Colonic mucosa (tissue), 4 donors: ENCODE measurements at places on chromosomes 1 and 21. TPM values are rescaled to one million over a fixed set of nuclear protein-coding genes. Genes with fewer than 3 reads are reported as not detected.

VWA5B1 gene
- 0.29 TPM for total RNA-seq

CAPN9 gene
- total RNA-seq = 14.3 TPM

HSD17B7 gene
- total RNA-seq = 17.7 TPM

CFHR2 gene
- total RNA-seq = 0.27 TPM

CCDC27 gene
- not detected for total RNA-seq

DNA sequence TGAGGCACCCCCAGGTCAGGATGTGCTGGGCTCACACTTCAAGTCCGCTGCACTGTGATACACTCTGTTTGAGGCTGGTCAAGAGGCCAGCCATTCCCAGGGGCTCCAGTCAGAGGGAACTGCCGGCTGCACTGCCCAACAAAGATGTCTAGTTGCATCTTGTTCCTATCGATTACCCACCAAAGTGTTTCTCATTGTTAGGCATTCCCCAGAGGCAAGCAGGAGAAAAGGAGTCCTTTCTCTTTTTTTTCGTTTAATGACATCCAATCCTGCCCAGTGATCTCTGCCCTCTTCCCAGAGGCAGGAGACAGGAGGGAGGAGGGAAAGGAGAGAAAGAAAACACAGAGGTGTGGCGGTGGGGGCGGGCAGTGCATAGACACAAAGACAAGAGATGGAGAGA lies 150.4 kb downstream of the OMA1 start:
- no peak for DNase-seq

- no peak for DNase-seq
These were observed 7.6 kb downstream of the DNMT3L start for GRCh38 chr21:44253832-44254710.

DNA sequence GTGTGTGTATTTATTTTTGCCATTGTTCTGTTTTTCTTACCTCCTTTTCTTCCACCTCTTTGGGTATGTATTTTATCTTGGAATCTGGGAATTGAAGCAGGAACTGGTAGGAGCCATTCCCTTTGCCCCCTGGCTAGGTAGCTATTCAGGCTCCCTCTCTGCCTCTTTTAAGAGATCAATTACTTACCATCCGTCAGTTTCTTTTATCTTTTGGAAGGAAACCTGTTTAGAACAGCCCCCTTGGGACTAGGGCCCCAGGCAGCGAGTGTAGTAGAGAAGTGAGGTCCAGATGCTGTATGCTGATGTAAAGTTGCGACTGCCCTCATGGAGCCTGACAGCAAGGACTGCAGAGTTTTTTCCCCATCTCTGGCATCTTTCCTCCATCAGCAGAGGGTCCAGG lies 41.6 kb downstream of the KIRREL1 start:
- no peak for DNase-seq

GRCh38 chr1:6130036-6130435 lies 50.1 kb downstream of the CHD5 start:
- DNase-seq = no peak

DNA sequence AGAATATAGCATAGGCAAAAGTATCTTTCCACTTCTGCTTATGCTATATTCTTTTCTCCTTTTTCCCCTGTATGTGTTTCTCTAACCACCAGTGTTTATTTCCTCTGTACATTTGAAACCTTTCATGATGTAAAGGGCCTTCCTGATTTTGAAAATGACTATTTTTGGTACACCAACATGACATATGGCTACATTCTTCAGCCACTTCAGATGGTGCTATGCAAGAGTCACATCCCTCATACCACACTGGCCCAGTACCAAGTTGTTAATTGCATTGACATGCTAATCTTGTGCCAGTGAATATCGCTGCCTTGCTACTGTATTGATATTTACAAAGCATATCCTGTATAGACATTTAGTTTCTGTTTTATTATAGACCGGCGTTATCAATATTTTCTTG lies 408.7 kb downstream of the NCAM2 start:
- DNase-seq = no peak

DNA sequence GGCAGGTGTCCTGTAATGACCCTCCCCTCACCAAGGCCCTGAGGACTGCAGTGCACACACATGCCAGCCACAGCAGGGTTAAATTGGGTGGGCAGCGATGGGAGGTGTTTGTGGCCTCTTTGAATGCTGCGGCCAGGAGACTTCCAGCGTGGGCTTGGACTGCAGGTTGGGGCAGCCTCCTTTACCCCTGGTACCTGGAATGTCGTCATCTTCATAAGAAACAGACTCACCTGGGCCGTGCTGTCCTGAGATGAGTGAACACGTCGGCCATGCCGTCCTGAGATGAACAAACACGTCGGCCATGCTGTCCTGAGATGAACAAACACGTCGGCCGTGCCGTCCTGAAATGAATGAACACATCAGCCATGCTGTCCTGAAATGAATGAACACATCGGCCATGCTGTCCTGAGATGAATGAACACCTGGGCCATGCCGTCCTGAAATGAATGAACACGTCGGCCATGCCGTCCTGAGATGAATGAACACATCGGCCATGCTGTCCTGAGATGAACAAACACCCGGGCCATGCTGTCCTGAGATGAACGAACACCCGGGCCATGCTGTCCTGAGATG lies 50.1 kb upstream of the COL6A1 start:
- no peak for DNase-seq

DNA sequence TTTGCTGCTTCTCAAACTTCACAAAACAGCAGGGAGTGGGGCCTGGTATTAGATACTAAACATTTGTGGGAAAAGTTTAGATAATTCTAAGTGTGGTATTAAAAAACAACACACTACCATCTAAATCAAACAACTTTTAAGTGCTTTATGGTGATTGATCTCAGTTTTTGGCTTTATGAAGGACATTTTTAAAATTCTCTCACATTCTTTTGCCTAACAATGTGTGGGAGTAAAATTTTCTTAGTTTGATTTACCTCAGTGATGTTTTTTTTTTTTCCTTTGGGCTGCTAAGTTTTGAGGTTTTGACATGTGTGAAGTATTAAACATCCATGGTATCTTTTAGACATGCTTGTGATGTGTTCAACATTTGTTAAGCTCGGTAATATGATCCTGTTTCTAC lies 116.2 kb downstream of the DISP1 start:
- DNase-seq = no peak

DNA sequence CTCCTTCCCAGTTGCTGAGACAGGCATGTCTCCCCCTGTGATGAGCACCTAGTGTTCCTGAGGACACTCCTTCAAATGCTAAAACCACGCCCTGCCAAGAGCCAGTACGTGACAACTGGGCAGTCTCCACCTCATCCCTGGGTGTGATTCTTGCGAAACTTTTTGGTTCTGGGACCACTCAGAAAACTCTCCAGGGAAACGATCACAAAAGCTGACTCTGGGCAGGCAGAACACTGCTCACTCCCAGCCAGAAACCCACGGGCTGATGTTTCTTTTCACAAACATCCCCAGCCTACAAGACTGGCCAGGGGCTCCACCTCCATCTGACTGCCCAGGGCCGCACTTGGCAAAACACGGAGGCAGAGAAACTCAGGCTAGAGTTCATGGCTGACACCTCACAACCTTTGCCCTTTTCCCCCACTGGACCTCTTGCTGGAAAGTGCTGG lies 24.4 kb downstream of the DHRS3 start:
- peak; percentile 47 for DNase-seq

DNA sequence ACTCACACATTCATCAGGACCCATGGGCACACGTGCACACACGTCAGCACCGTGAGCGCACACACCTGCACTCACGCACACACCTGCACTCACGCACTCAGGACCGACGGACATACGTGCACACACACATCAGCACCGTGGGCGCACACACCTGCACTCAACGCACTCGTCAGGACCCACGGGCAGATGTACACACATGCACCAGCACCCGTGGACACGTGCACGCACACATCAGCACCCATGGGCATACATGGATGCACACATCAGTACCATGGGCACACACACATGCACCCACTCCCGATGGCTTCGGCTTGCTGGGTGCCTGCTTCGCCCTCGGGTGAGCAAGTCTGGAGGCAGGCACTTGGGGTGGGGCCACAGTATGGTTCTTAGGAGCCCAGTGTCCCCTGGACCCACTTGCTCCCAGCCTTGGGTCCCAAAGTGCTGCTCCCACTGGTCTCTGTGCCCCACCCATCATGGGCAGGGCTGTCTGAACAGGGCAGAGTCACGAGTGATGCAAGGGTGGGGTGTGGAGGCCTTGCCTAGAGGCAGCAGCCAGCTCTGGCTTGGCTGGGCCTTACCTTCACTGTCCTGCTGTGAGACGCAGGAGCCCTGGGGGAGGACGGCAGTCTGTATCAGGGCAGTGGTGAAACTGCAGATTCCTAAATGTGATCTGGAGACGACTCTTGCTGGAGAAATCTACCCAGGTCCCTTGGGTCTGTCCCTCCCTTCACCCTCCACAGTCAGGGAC lies 49.8 kb downstream of the SKI start:
- DNase-seq = no peak

DNA sequence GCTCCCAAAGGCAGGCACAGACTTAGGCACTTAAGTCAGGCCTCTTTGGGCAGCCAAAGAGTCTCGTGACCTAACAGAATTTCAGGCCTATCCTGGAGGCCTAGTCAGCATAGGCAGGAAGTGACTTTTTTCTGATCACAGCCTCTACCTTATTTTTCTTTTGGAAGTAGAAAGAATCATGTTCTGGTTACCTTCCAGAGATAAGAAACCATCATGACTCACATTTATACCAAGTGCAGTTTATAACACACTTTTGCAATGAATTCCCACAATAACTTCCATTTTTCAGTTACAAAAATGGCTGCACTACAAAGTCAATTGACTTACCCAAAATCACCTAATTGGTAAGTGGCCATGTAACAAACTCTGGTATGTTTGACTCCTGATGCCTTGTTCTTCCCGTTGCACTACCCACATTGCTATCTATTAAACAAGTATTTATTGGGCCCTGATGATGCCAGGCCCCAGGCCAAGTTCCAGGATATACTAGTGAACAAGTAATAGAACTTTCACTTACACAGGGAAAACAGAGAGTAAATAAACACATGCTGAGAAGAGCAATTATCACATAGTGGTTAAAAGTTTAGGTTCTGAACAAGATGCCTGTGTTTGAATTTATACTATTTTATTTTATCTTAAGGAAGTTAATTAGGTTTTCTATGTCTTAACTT lies 74.3 kb downstream of the SH3GLB1 start:
- no peak for DNase-seq

GRCh38 chr1:204338360-204338759 lies 21.4 kb downstream of the PLEKHA6 start:
- DNase-seq = peak; percentile 63

DNA sequence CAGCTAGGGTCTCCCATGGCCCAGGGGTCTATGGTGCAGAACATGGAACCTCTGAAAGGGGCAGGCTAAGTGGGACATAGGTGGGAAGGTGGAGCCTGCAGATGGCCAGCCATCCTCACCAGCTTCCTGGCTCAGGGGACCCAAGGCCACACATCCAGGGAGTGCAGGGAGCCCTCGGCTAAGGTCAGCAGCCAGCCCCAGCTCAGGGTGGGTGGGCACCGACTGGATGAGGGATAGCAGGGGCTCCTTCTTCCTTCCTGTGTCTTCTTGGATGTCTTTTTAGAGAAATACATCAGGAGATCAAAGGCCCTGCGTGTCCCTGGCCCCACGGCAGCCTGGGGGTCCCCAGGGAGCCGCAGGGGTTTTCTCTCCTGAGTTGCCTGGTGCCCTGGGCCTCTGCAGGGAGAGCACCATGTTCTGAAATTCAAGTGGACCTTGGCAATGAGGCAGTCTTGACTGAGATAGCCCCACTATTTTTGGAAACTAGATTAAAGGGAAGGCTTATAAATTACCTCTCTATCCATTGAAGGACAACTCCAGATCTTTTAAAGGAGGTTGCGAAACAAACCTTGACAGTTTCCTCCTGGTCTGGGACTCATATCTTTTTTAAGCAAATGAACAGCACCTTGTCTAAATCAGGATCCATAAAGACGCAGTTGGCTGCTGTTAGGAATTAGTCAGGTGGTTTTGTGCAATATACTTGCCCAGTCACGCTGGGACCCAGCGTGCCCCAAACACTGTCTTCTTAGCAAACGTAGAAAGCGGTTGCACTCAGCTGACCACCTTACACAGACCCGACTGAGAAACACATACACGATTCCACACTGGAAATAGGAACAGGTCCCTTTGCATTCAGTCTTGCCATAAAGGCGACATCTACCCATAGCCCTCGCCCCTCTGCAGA lies 242.3 kb downstream of the TOMM20 start:
- DNase-seq = no peak

DNA sequence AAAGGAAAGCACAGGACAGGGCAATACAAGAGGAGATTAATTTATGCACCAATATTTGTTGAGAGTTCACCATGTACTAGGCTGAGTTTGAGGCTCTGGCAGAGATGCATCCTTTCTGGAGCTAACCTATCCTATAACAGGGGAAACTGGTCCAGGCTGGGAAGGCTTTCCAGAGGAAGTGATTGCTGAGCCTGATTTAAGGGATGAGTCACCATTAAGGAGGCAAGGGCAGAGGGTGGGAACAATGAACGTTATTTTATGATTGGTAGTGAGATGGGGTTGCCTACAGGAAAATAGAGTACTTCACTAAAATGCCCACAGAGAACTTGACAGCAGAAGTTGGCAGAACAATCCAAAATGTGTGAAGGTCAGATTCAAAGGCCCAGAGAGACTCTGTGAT lies 141.4 kb downstream of the PLPP3 start:
- no peak for DNase-seq

DNA sequence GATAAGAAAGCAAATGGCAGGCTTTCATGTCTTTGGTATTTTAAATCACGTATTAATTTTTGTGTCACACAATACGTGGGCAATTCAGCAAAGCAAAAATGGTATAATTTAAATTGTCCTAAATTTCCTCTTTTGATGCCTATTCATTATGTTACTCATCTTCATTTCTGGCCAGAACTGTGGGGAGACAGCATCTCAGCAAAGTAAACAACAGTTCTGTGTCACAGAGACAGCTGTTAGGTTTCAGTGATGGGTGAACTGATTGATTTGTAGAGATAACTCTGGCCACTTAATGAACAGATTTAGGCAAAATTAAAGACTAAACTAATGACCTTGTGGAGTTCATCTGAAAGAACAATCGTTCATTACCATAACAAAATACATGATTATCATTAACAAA lies 49.2 kb downstream of the FH start:
- no peak for DNase-seq

GRCh38 chr21:25635310-25635709 lies 3.7 kb upstream of the JAM2 start:
- no peak for DNase-seq

DNA sequence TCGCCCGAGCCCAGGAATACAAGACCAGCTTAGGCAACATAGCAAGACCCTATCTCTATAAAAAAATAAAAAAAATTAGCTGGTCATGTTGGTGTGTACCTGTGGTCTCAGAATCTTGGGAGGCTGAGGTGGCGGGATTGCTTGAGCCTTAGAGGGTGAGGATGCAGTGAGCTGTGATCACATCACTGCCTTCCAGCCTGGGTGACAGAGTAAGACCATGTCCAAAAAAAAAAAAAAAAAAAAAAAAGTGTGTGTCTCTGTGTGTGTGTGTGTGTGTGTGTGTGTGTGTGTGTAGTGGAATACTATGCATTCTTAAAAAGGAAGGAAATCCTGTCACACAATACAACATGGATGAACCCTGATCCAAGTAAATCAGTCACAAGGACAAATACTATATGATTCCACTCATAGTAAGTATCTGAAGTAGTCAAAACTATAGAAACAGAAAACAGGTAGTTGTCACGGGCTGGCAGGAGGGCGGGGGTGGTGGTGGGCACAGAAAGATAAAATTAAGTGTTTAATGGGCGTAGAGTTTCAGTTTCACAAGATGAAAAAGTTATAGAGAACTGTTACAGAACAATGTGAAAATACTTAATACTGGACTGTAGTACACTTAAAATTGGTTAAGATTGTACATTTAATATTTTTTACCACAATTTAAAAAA lies 47.8 kb downstream of the SELENOF start:
- no peak for DNase-seq
